GM23248 (cell line): ENCODE measurements at places on chromosomes 3 and 15. TPM values are rescaled to one million over a fixed set of nuclear protein-coding genes. Genes with fewer than 3 reads are reported as not detected.

- peak overlapping the region; percentile 91 for H3K27ac ChIP-seq
- H3K4me3 ChIP-seq: peak overlapping the region; percentile 67
- no peaks in the 10 kb centered on the region for H3K36me3 ChIP-seq
- H3K4me1 ChIP-seq: peaks cover 93% of the 10 kb centered on the region
- H3K27me3 ChIP-seq: no peaks in the 10 kb centered on the region
These were observed 54.6 kb downstream of the RBMS3 start for GRCh38 chr3:29335438-29335837.

- H3K4me1 ChIP-seq: peaks cover 10% of the 10 kb centered on the region; the same call in 1 of the 2 replicates
- H3K36me3 ChIP-seq: no peaks in the 10 kb centered on the region
- H3K4me3 ChIP-seq: no peak overlapping the region
- no peaks in the 10 kb centered on the region for H3K27me3 ChIP-seq
- peak; percentile 56 for DNase-seq
These were observed 148.8 kb upstream of the GADL1 start for GRCh38 chr3:31043184-31043819.

DNA sequence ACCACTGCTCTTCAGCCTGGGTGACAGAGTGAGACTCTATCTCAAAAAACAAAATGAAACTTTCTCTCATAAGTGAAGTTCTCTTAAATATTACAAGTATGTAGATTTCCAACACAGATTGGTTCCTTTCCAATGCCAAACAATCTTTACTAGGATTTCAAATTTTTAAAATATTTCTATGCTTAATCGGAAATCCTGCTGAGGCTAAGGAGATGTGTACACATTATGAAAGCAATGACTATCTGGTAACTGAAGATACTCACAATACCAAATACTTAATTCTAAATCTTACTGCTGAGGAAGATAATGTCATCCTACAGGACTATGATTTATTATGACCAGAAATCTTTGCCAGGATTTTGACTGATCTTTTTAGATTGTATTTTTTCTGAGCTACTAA is 255.6 kb upstream of the ZNF717 start:
- peak overlapping the region; percentile 20 for H3K4me3 ChIP-seq
- H3K4me1 ChIP-seq: peaks cover 45% of the 10 kb centered on the region
- H3K36me3 ChIP-seq: no peaks in the 10 kb centered on the region
- peak; percentile 63 for DNase-seq

GRCh38 chr3:184551103-184551502 is 10.5 kb upstream of the EPHB3 start:
- H3K36me3 ChIP-seq: no peaks in the 10 kb centered on the region
- no peak for DNase-seq
- peaks cover 31% of the 10 kb centered on the region for H3K27me3 ChIP-seq
- H3K4me1 ChIP-seq: no peaks in the 10 kb centered on the region

The OCA2 gene
- total RNA-seq: not detected in 2 replicates

The LDHAL6B gene
- total RNA-seq: not detected in 2 replicates
